Omental fat pad (tissue), 4 donors: ENCODE measurements at places on chromosomes 2 and 18. TPM values are rescaled to one million over a fixed set of nuclear protein-coding genes. Genes with fewer than 3 reads are reported as not detected.
A peak's percentile ranks its signal among the peaks of the same experiment; 100 is the strongest.

DNA sequence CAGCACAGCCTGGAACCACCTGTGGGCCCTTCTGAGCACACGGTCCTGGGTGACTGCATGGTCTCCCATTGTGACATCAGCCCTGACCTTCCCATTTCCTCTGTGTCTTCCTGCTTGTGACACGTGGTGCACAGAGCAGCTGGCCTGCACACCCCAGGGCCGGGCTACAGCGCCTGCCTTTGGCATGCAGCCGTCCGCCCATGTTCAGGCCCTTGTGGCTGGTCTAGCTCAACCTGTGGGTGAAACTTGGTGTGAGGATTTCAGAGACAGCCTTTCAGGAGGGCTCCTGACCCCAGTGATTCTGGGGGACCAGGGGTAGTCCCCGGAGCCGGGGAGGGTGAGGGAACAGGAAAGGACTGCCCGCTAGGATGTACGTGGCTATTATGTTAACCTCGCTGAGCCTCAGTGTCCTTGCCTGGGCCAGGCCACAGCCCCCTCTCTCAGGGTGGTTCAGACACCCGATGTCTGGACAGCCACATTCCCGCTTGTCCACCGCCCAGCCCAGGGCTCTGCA is 284.8 kb upstream of the HS6ST1 start:
- DNase-seq = no peak

- DNase-seq = no peak
Observed at GRCh38 chr2:165280356-165280755, 41.1 kb downstream of the SCN2A start.

DNA sequence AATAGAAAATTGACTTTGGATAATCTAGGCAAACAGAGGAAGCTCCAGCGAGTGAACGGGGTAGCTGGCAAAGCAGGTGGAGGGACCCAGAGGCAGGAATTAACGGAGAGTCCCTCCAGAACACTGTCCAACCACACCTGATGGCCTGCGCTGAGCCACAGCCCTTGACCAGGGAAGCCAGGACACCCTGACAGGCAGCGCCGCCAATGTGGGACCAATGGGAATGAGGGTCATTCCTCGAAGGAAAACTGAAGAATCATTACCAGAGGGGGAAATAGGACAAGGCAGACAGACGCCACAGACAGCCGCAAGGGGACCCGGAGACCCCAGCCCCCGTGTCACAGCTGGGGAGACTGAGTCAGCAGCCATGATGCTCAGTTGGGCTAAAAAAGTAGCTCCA is 40.8 kb downstream of the HDAC4 start:
- peak; percentile 11 for DNase-seq

Gene FEV
- not detected for total RNA-seq

Gene LRP2
- 12.2 TPM for total RNA-seq

Gene AQP12A
- total RNA-seq = not detected
